Activated CD4-positive, alpha-beta memory T cell treated with anti-CD3 and anti-CD28 coated beads for 36 hours (primary cell): ENCODE measurements at places on chromosomes 1 and 21. TPM values are rescaled to one million over a fixed set of nuclear protein-coding genes. Genes with fewer than 3 reads are reported as not detected.

Gene REN
- total RNA-seq = not detected

Gene CEP85
- total RNA-seq = 30.3 TPM

Gene OR2L5
- total RNA-seq = not detected

Gene SYDE2
- 2.8 TPM for total RNA-seq

Gene METTL25B
- total RNA-seq = 46.3 TPM

Gene FCER1A
- not detected for total RNA-seq

Gene ITLN2
- total RNA-seq = not detected

Gene SPATA46
- not detected for total RNA-seq

Gene LCE1E
- not detected for total RNA-seq

Gene TNNT2
- total RNA-seq = not detected

Gene ARMH1
- 134 TPM for total RNA-seq

Gene NR1I3
- total RNA-seq = not detected

Gene SYT2
- total RNA-seq = not detected

Gene CORT
- total RNA-seq = not detected

Gene CLDN8
- not detected for total RNA-seq
